ENCODE measurements at places on chromosomes 5 and 9.

DNA sequence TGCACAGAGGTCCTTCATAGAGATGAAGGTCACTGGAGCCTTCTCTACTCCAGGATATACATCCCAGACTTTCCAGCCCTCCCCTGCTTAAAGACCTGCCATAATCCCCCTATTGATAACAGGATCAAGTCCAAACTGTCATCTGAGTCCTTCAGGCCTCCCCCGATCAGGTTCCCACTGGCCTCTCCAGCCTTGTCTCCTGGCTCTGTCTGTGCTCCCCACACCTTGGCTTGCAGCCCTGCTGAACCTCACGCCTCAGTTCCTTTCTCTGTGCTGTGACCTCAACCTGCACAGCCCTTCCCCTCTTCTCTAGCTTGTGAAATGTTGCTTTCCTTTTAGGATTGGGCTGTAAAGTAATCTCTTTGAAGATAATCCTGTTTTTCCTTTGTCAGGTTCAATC lies 2.5 kb upstream of the HRH2 start:
- DNase-seq: no peak

- no peak for DNase-seq
Measured at GRCh38 chr9:35232867-35233544, 71.2 kb downstream of the UNC13B start.

- DNase-seq: no peak
Measured at GRCh38 chr9:94824913-94825610, 98.6 kb downstream of the AOPEP start.

- no peak for DNase-seq
Measured at GRCh38 chr9:87122947-87123685, 175.8 kb upstream of the GAS1 start.

DNA sequence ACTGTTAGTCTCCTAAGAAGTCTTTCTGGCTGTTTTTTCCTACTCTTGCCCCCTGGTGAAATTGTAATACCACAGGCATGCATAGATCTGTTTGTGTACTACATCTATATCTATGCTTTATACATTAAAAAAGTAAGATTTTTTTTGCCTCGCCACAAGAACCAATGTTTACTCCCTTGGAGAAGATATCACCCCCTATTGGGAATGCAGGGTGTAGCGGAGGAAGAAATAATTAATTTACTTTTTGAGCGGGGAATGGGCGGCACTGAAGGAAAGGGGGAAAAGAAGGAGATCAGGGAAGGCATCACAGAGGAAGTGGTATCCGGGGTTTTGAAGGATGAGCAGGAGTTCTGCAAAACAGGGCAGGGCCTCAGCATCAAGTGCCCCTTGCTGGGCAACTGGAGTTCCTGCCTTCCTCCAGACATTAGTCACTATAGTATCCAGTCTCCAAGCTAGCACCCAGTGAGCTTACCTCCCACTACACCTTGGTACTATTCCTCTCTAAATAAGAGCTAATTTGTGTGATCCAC lies 134.9 kb downstream of the GABBR2 start:
- DNase-seq: no peak

DNA sequence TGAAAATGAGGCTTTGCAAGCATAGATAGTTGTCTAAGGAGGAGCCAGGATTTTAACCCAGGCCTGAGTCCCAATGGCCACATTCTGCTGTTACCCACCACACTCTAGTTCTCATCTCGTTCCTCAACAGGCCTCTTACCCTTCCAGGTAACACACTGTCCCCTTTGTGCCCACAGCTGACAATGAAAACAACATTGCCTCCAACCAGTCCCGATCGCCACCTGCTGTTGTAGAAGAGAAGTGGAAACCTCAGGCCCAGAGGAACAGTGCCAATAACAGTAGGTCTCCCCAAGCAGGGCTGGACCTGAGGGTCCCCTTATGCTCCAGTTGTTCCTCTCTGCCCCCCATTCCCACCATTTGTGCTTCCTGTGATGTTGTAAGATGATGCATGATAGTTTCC lies 30.4 kb downstream of the AMBP start:
- no peak for DNase-seq

- DNase-seq: no peak
Measured at GRCh38 chr9:6414247-6414641, 1.2 kb downstream of the UHRF2 start.

DNA sequence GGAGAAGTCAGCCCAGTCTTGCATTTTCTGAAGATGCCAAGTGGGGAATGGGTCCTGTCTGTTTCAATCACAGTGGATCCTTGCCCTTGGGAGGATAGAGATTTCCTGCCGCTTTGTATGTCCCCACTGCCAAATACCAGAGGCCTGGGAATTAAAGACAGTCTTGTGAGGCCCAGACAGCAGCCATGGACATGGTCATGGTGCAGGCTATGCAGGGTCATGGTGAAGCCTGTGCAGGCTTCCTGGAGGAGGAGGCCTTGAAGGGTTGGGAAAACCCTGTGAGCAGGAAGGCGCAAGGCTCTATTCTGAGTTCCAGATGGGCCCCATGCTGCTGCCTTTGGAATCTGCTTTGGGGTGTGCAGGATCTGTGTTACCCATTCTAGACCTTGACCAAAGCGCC lies 57.3 kb upstream of the PITX1 start:
- DNase-seq: no peak

GRCh38 chr5:73311291-73312110 lies 137.1 kb downstream of the FOXD1 start:
- no peak for DNase-seq

- DNase-seq: no peak
Measured at GRCh38 chr5:74372051-74372450, 268.5 kb downstream of the ENC1 start.

DNA sequence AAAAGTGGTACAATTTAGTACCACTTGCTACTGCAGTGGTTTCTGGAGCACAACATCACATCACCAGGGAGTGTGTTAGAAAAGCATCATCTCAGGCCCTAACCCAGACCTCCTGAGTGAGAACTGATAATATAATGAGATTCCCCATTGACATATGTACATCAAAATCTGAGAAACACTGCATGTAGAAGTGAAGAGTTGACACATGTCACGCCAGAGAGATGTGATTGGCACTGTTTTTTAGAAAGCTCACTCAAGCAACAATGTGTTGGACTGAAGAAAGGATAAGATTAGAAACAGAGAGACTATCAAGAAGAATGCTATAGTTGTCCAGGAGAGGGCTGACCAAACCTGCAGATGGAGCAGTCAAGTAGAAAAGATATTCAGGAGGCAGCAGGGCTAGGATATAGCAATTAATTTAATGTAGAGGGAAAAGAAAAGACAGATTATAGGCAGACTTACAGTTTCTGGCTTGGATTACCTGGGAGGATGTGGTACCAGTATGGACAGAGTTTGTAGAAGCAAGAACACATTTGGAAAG lies 324.4 kb upstream of the ADAMTSL1 start:
- no peak for DNase-seq

- no peak for DNase-seq
Measured at GRCh38 chr9:123002754-123003153, 30.7 kb upstream of the GPR21 start.

DNA sequence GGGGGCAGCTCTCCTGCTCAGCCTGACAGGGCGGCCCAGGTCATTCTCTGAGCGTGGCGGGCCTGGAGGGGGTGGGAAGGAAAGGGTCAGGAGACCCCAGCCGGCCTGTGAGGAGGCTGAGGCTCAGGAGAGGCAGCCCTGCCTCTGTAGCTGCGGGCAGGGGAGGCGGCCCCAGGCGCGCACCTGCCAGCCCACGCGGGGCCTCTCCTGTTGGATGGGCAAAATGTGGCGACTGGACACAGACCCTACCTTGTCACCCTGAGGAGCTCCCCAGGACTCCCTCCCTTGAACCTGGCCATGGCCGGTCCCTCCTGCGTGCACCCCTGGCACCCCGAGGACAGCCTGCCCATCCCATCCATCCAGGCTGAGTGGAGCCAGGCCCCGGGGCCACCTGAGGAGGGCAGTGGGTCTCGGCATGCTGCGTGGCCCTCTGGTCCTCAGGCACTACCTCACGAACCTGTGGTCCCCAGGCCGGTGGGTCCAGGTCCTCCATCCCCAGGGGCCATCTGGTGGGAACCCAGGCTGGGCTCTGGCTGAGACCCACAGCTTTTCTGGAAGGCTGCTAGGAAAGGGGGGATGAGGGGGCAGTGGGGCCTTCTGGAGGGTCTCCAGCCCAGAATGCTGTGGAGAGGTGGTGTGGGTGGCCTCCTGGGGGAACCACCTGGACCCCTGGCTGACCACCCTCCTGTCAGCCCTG lies 15.1 kb upstream of the NRARP start:
- no peak for DNase-seq

DNA sequence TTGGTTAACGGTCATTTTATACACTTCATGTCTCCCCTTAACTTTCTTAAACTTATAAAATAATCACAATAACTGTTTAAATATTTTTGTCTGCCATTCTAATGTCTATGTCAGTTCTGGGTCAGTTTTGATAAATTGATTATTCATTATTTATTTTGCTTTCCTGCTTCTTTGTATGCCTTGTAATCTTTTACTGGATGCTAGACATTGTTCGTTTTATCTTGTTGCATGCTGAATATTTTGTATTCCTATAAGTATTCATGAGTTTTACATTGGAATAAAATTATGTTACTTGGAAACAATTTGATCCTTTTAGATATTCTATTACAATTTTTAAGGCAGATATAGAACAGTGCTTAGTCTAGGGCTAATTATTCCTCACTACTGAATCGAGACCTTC lies 952.0 kb downstream of the NR2F1-AS1 start:
- no peak for DNase-seq

DNA sequence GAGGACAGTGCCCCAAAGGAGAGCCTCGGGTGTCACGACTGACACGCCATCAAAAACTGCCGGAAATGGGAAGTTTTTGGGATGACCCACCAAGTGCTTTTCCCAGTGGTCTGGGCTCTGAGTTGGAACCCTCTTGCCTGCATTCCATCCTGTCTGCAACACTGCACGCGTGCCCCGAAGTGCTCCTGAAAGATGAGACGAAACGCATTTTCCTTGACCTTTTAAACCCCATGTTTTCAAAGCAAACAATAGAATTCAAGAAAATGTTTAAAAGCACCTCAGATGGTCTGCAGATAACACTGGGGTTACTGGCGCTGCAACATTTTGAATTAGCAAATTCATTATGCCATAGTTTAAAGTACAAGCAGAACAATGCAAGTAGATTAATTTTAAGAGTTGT lies 92.9 kb downstream of the ANKRD18A start:
- no peak for DNase-seq

Measured in CD8-positive, alpha-beta memory T cell (primary cell).